GM04504 (cell line): ENCODE measurements at places on chromosomes 1 and 21.

DNA sequence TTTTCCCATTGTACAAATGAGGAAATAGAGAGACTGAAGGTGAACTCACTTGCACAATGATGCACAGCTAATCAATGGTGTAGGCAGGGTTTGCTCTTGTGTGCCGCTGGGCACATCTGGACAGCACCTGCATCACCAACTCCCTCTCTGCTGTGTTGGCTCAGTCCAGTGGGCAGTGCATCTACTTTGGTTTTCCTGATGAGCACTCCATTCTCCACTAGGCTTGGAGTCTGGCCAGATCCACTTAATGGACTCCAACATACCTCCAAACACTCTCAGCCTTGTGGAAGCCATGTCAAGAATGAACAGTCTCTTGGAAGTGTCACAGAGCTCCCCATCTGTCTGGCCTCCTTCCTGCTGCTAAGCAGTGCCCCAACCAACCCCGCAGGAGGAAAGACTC lies 152.2 kb downstream of the HIVEP3 start:
- no peak for DNase-seq

DNA sequence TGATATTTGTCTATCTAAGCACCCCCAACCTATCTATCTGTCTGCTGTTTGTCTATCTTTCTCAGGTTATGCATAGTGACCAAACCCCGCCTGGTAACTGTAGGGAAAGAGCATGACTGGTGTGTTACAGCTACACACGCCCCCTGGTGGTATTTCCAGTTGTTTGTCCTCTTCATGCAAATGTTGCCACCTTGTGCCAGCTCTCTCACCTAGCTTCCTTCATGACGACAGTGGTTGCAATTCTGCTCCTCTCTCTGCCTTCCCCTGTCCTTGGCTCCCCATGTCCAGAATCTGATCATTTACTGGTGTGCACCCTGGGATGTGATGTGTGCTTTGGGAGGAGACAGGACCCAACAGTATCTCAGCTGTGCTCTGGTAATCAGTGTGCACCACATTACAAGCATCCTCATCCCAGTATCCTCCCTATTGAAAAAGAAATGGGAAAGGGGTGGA lies 8.1 kb upstream of the INKA2 start:
- peak; percentile 41 for DNase-seq

GRCh38 chr1:18463984-18464664 lies 16.6 kb upstream of the KLHDC7A start:
- DNase-seq = no peak

GRCh38 chr1:204074274-204075138 lies 1.6 kb downstream of the SOX13 start:
- DNase-seq = no peak

GRCh38 chr1:61388566-61388965 lies 306.2 kb downstream of the NFIA start:
- DNase-seq = no peak

GRCh38 chr1:31376375-31377134 lies 3.7 kb upstream of the FABP3 start:
- DNase-seq = peak; percentile 93

DNA sequence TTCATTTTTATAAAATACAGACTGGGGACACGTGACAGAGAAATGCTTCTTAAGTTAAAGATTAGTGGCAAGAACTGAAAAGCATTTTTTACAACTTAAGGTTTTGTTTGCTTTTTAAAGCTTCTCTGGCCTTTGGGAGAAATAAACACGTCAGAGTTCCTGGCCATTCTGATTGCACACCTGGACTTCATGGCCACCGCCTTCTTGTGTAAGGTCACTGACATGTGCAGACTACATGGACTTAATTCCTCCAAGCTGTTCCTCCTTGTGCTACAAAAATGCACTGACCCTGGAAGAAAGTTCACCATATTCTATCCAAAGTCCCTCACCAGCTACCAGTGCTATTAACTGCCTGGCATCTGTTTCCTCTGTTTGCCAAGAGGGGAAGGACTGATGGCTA lies 56.1 kb downstream of the GADD45A start:
- no peak for DNase-seq

DNA sequence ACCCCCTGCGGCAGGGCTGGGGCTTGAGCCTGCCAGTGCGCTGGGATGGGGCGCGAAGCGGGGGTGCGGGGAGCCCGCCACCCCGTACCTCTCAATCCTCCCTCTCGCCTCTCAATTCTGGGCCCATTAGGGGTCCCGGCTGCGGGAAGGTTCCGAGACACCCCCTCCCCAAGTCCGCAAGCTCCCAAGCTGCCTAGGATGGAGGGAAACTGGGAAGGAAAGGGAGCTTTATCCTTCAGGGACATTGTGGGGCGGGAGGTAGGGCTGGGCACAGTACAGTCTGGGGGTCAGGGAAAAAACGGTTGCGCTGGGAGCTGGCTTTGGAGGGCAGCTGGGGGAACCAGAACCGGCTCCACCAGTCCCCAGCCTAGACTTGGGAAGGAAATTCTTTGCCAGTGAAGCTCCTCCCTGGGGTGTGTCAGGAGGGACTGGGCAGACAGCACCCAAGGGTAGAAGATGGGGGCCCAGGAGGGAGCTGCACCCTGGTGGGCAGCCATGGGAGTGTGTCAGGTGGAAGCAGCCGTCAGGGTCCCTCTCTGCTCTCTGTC lies 904 bp downstream of the GJB3 start:
- DNase-seq = no peak
